ENCODE measurements at places on chromosomes 6 and 20. TPM values are rescaled to one million over a fixed set of nuclear protein-coding genes. Genes with fewer than 3 reads are reported as not detected.

The LY86 gene
- not detected for total RNA-seq

The OOEP gene
- not detected for total RNA-seq

- no peak overlapping the region for H3K4me3 ChIP-seq
- H3K36me3 ChIP-seq: no peaks in the 10 kb centered on the region
- H3K4me1 ChIP-seq: no peaks in the 10 kb centered on the region
- no peaks in the 10 kb centered on the region for H3K27me3 ChIP-seq
- peak overlapping the region; percentile 25 for H3K27ac ChIP-seq
These were observed 39.0 kb upstream of the ASCC3 start for GRCh38 chr6:100920028-100920605.

- peak overlapping the region; percentile 73 for H3K27ac ChIP-seq
- no peak for DNase-seq
- H3K36me3 ChIP-seq: no peaks in the 10 kb centered on the region
- no peak overlapping the region for H3K4me3 ChIP-seq
These were observed 20.4 kb upstream of the MCM3 start for GRCh38 chr6:52304983-52305390.

GRCh38 chr20:63693733-63694583 lies 2.5 kb upstream of the TNFRSF6B start:
- H3K4me3 ChIP-seq: no peak overlapping the region
- DNase-seq: no peak
- peaks cover 61% of the 10 kb centered on the region for H3K4me1 ChIP-seq
- no peaks in the 10 kb centered on the region for H3K27me3 ChIP-seq
- H3K36me3 ChIP-seq: no peaks in the 10 kb centered on the region
- H3K27ac ChIP-seq: no peak overlapping the region

- H3K4me3 ChIP-seq: no peak overlapping the region
- H3K36me3 ChIP-seq: no peaks in the 10 kb centered on the region
- H3K4me1 ChIP-seq: no peaks in the 10 kb centered on the region
- no peaks in the 10 kb centered on the region for H3K27me3 ChIP-seq
These were observed 92.9 kb downstream of the SHLD1 start for GRCh38 chr20:5843054-5843592.

DNA sequence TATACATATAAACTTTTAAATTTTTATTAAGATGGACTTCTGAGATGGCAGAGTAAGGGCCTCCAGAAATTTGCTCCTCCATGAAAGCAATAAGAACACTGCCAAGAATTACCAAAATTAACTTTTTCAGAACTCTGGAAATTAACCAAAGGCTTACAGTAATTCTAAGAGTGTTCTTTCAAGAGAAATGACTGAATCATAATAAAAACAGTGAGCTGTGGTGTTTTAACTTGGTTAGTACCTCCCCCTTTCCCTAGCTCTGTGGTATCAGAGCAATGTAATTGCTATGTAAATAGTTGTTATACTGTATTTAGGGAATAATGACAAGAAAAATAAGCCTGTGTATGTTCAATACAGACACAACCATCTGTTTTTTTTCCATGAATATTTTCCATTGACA lies 19.0 kb downstream of the HECA start:
- H3K27ac ChIP-seq: no peak overlapping the region
- DNase-seq: no peak
- H3K27me3 ChIP-seq: no peaks in the 10 kb centered on the region
- no peak overlapping the region for H3K4me3 ChIP-seq

- H3K4me1 ChIP-seq: peaks cover 19% of the 10 kb centered on the region
- H3K36me3 ChIP-seq: no peaks in the 10 kb centered on the region
- no peak overlapping the region for H3K4me3 ChIP-seq
- peak overlapping the region; percentile 28 for H3K27ac ChIP-seq
- no peak for DNase-seq
These were observed 180.9 kb downstream of the SASH1 start for GRCh38 chr6:148523551-148523950.

The EEF1A2 gene
- 4.2 TPM for total RNA-seq

The CCN5 gene
- total RNA-seq: 17.9 TPM

DNA sequence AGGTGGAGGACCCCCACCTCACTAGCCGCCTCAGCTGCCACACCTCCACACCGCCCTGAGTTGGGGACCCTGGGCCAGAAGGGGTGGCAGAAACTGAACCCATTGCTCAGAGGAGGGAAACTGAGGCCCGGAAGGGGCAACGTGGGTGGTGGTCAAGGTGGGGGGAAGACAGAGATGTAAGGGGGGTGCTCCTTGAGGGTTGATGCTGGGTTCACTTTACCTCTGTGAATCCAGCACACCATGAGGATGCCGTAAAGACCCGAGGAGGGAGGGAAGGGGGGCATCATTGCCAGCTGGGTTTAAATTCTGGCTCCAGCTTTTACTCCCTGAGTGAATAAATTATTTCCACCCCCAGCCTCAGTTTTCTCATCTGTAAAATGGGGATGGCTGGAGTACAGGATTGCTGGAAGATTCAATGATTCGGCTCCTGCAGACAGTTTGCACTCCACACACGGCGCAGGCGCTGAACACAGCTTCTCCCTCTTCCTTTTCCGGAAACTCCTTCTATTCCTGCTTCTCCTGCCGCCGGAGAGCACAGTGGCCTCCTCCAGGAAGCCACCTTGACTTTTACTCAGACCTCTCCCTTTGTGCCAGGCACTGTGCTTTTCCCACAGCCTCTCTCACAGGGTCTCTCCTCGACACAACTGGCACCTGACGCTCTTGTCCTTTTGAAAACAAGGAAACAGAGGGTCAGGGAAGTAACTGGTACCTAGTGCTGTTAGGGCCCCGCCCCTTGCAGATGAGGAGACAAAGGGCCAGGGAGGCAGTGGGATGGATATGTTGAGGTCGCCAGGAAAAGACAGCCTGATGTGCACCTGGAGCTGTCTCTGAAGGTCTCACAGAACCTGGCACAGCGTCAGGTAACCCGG lies 59.4 kb downstream of the UBE2V1 start:
- H3K27me3 ChIP-seq: peaks cover 12% of the 10 kb centered on the region
- peaks cover 9% of the 10 kb centered on the region for H3K4me1 ChIP-seq
- H3K4me3 ChIP-seq: no peak overlapping the region

The CALHM4 gene
- total RNA-seq: not detected

DNA sequence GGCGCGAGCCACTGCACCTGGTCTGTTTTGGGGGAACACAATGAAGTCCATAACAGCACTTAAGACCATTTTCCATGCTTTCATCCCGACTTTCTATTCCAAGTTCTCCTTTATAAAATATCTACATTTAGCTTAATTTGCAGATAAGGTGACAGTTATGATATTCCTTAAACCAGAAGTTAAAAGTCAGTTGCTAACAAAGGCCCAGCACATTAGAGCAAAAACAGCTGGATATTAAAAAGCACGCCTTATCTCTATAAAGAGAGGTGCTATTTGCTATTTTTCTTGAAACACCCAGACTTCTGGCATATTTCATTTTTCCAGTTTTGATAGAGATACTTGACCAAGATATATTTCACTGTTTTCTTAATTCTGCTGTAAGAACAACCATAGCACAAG lies 15.8 kb downstream of the OR2B2 start:
- DNase-seq: no peak
- H3K4me3 ChIP-seq: no peak overlapping the region
- peaks cover 16% of the 10 kb centered on the region for H3K27me3 ChIP-seq
- H3K27ac ChIP-seq: no peak overlapping the region
- H3K4me1 ChIP-seq: no peaks in the 10 kb centered on the region

GRCh38 chr20:54366669-54367344 lies 108.6 kb upstream of the DOK5 start:
- H3K36me3 ChIP-seq: no peaks in the 10 kb centered on the region
- DNase-seq: no peak
- no peaks in the 10 kb centered on the region for H3K27me3 ChIP-seq
- H3K4me1 ChIP-seq: no peaks in the 10 kb centered on the region
- no peak overlapping the region for H3K4me3 ChIP-seq

- no peak overlapping the region for H3K27ac ChIP-seq
- no peak for DNase-seq
- H3K36me3 ChIP-seq: no peaks in the 10 kb centered on the region
- no peak overlapping the region for H3K4me3 ChIP-seq
These were observed 5.0 kb upstream of the MPC1 start for GRCh38 chr6:166387642-166388289.

DNA sequence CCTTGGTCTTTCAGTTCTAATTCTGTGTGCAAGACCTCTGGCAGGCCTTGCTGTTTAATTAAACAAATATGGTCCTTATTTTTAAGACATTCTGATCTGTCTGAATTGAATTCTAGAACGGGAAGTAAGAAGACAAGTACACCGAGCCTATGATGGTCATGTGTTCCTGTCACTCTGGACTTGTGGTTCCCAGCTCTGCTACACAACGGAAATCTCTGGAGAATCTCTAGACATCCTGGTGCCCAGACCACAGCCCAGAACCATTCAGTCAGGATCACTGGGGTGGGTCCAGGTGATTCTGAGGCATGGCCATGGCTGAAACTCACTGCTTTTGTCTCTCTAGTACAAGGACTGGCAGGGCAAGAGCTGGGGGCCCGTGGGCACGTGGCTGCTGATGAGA lies 15.9 kb upstream of the KCNK16 start:
- DNase-seq: no peak
- H3K4me1 ChIP-seq: no peaks in the 10 kb centered on the region

The FNDC1 gene
- 3.0 TPM for total RNA-seq

DNA sequence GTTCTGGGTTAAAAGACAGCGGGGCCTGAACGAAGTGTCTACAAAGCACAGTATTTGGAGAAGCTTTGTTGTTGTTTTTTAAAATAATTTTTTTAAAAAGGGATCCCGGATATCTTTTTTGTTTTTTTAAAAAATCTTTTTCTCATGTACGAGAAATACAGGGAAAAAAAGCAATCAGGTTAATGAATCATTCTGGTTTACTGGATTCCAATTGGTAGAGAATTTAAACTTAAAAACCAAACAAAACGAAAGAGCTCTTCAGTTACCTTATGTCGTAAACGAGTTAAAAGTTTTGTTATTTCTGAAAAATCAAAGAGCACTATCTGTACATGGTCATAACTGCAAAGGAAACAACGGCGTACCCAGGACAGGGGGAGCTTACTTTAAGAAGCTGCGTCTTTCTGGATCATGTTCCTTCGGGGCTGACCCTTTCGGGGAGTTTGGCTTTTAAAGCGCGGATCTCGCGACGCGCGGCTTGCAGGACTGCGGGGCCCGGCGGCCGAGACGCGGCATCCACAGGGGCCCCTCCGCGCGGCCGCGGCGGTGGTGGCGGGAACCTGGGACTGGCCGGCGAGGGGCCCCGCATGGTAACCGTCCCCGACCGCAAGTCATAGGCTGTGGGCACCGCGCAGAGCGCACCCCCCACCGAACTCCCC lies 927 bp downstream of the IL20RA start:
- H3K4me1 ChIP-seq: peaks cover 6% of the 10 kb centered on the region
- H3K36me3 ChIP-seq: no peaks in the 10 kb centered on the region
- DNase-seq: peak; percentile 28

The LIN28B gene
- total RNA-seq: not detected

The NKX2-4 gene
- not detected for total RNA-seq

DNA sequence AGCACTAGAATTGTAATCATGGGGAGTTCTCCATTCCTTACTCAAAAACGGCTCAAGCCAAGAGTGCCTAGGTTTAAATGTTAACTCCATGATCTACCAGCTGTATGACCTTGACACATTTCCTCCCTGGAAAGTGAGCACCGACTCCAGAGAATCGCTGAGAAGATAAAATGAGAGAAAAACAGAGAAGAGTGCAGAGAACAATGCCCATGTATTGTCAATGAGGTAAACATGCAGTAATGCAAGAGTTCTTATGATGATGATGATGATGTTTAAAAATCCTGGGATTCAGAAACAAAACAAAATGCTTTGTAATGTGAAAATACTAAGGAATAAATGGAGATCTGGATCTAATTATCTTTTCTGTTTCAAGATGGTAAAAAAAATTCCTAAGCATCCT lies 64.8 kb upstream of the BEND6 start:
- no peaks in the 10 kb centered on the region for H3K4me1 ChIP-seq
- DNase-seq: no peak
- H3K4me3 ChIP-seq: no peak overlapping the region

The SLC35F1 gene
- 0.60 TPM for total RNA-seq

- H3K27ac ChIP-seq: no peak overlapping the region
- H3K4me1 ChIP-seq: no peaks in the 10 kb centered on the region
- H3K36me3 ChIP-seq: no peaks in the 10 kb centered on the region
- no peak overlapping the region for H3K4me3 ChIP-seq
- H3K27me3 ChIP-seq: peaks cover 6% of the 10 kb centered on the region
These were observed 34.7 kb downstream of the SLC2A4RG start for GRCh38 chr20:63774306-63774705.

GRCh38 chr6:167733740-167734661 lies 92.7 kb upstream of the AFDN start:
- peak overlapping the region; percentile 9 for H3K27ac ChIP-seq
- DNase-seq: no peak
- H3K4me1 ChIP-seq: peaks cover 7% of the 10 kb centered on the region
- H3K4me3 ChIP-seq: no peak overlapping the region
